ENCODE measurements at places on chromosomes 7 and 10.

- no peak for DNase-seq
These were observed 89.6 kb downstream of the PPP1R17 start for GRCh38 chr7:31776616-31777015.

DNA sequence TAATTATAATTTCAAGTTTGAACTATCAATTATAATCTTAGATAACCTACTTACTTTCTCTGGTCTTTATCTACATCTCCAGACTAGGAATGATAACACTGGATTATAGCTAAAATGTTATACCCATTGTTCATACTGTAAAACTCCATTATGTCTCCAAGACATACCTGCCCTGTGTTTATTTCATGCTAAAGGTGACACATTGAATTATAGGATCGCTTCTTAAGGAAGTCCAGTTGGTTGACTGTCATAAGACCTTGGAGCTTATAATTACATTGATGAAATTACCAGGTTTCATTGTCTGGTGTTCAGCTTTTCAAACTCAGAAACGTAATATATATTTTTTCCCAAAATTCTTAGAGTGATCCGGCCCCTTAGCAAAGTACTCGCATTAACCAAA, 15.5 kb upstream of the HERC4 start:
- DNase-seq, result no peak

DNA sequence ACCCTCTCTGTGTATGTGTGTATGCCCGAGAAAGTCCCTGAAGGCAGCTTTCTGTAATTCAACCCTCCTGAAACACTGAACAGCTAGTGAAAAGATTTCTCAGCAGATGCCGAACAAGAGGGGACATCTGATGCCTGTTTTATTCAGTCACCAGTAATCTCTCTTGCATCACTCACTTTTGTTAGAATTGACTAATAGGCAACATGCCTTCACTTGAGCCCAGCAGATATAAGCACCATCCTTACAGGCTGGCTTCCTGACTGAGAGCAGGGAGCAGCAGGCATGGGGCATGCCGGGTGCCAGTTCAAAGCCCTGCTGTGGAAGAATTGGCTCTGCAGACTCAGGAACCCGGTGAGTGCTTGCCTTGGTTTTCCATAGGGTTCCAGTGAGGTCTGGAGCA, at the start of gene ABCA13:
TSS of gene ABCA13 (plus strand) at position 257 of the 400 bp plus-strand sequence. CDS start at position 283, 26 bp downstream.
- DNase-seq, result no peak

DNA sequence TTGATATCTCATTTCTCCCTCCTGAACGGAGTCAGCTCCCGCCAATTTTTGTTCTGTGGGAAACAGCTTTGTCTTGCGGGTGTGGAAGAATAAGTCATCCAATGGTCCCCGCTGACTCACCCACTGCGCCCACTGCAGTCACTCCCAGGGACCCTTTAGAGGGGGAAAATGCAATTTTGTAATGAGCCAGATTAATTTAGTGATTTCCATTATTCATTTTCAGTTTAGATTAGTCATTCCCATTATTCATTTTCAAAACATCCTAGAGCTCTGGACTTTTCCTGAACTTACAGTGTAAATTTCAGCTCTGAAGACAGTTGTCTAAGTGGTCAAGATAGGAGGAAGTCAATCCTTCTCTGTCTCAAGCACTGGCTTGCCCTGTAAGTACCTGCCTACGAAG, 154.9 kb upstream of the TMEM72 start:
- no peak for DNase-seq

DNA sequence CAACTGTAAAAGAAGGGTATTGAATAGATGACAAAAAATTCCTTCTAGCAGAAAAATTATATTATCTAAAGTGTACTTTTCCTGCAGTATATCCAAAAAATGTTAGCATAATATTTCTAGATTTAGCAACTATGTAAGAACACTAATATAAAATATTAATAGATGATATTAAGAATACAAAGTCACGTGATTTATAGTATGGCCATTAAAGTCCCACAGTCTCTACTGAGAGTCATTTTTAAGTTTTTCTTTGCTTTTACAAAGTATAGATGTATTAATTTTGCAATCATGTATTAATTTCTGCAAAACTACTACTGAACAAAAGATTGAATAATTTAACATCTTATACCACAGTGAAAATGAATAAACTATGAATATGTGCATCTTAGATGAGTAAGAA, 94.9 kb downstream of the ZWINT start:
- DNase-seq, result no peak

- no peak for DNase-seq
These were observed 349.7 kb upstream of the SEMA3C start for GRCh38 chr7:81268551-81268950.

GRCh38 chr7:35646289-35647023, 48.5 kb downstream of the HERPUD2 start:
- DNase-seq, result no peak
